Stomach (tissue), 19 donors: ENCODE measurements at places on chromosomes 5 and 9. TPM values are rescaled to one million over a fixed set of nuclear protein-coding genes. Genes with fewer than 3 reads are reported as not detected.

CARTPT gene
- not detected for polyA plus RNA-seq

C5orf63 gene
- polyA plus RNA-seq, result 5.2 TPM

AUH gene
- 27.1 TPM for polyA plus RNA-seq

DNA sequence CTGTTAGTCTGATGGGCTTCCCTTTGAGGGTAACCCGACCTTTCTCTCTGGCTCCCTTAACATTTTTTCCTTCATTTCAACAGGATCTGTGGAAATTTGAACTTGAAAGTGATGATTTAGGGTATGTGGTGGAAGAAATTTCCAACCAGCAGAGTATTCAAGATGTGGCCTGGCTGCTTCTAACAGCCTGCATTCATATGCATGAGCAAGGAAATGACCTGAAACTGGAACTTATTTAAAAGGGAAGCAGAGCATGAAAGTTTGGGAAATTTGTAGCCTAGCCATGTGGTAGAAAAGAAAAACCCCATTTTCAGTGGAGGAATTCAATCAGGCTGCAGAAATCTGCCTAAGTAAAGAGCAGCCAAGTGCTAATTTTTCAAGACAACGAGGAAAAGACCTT lies 41.7 kb downstream of the UNC13B start:
- H3K27me3 ChIP-seq, result no peaks in the 10 kb centered on the region
- no peak overlapping the region for H3K4me3 ChIP-seq
- H3K4me1 ChIP-seq, result no peaks in the 10 kb centered on the region
- peaks cover 11% of the 10 kb centered on the region for H3K36me3 ChIP-seq
- no peak for DNase-seq
- no peak overlapping the region for H3K27ac ChIP-seq

ANGPTL2 gene
- 6.1 TPM for polyA plus RNA-seq

DNA sequence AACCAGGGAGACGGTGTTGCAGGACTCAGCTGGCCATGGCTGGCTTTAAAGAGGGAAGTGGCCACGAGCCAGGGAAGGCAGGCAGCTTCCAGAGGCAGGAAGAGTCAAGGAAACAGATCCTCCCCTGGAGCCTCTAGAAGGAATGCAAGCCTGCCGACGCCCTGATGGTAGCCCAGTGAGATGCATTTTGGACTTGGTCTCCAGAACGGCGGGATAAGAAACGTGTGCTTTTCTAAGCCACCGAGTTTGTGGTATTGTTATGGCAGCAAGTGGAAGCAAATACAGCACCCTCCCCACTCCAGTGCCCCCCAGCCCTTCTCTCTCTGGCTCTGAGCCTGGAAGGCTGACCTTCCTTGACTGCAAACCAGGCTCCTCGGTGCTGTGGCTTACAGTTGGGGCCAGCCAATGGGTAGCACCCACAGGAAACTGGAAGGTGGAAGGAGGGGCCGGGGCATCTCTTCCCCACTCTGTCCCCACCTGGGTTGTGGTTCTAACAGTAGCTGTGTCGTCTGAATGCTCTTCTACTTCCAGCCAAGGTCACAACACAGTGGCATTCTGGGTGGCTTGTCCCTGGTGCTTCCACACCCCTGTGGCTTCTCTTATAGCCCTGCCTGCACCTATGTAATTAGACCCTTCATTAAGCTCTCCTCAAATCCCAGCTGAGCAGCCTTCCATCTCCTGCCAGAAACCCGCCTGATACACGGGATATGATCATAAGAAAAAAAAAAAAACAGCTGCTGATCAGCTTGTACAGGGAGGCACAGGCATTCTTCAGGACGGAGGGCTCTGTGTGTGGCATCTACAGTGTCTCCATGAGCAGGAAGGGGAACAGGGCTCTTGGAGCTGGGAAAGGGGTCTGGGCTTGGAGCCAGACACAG lies 29.9 kb upstream of the UNC5A start:
- H3K36me3 ChIP-seq, result no peaks in the 10 kb centered on the region
- no peak for DNase-seq
- H3K4me1 ChIP-seq, result no peaks in the 10 kb centered on the region
- no peak overlapping the region for H3K27ac ChIP-seq
- H3K27me3 ChIP-seq, result no peaks in the 10 kb centered on the region

DNA sequence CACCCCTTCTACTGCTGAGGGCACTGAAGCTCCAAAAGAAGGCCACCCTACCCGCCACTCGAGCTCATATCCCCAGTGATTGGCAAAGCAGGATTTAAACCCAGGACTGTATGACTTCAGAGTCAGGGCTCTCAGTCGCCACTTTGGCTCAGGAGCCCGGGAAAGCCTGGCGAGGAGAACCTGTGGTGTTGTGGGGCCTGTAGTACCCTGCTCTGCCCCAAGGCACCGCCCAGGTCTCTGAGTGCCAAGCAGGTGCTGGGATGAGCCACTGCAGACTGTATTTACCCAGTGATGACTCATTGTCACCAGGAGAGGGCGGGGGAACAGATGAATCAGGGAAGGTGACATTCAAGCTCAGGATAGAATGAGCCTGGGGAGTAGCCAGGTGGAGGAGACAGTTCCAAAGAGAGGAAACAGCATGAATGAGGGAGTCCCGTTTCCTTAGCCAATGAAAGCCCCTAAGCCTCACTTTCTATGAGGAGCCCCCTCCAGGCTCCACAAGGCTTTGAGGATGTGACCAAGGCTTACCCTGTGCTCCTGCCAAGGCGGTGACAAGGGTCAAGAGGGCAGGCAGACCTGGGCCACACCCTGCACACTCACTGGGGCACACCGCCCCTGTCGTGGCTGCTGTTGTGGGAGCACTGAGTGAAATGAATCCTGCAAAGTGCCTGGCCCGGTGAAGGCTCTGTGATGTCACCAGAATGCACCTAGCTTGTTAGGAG lies 17.8 kb upstream of the DPM2 start:
- peak overlapping the region; percentile 69 for H3K27ac ChIP-seq
- H3K4me3 ChIP-seq, result no peak overlapping the region
- H3K4me1 ChIP-seq, result peaks cover 68% of the 10 kb centered on the region
- H3K27me3 ChIP-seq, result no peaks in the 10 kb centered on the region

RMRP gene
- not detected for polyA plus RNA-seq

DNA sequence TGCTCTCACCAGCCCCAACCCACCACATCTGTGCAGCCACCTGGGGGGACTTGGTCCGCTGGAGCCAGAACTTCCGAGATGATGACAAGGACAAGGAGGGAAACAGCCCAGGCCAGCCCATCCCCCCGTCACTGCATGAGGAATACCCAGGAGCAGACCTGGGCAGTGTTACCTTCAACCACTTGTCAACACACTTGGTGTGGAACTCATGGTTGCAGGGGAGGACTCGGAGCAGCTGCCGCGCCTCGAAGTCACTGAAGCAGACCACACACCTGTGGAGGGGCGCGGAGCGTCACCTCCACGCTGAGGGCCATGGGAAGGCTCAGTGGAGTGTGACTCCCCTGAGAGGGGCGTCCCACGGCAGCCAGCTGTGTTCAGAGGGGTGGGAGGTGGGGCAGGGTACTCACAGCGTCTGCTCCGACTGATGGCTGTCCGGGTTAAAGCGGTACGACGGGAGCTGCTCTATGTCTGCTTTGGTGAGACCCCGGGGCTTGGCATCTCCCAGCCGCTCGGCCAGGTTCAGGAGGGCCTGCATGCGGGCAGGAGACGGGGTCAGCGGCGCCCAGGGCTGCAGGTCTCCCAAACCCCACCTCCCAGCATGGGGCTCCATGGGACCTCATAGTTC lies 8.0 kb downstream of the RNF44 start:
- no peaks in the 10 kb centered on the region for H3K27me3 ChIP-seq
- peaks cover 40% of the 10 kb centered on the region for H3K36me3 ChIP-seq
- peaks cover 55% of the 10 kb centered on the region for H3K4me1 ChIP-seq
- DNase-seq, result no peak

DNA sequence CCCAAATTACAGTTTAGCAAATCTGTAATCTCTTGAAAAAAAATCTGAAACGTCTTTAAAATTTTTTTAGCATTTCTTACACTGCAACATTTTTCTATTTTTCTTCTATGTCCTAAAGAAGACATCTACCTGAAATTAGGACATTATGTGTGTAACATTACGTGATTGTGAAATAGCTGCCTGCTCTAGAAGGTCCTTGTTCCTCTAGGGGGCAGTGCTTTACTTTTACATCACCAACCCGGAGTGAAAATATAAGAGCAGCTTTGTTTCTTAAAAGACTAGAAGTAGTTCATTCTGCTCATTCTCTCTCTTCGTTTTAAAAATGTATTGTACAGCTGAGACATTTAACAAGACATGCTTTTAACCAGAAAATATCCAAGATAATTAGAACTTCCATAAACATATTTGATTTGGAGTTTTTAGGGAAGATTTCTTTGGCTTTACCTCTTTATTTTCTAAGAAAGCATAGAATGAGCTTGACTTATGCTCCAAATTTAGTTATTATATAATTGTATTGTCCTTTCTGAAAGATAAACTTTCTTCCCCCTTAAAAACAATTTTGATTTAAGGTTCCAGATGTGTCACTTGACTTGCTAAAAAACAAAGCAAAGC lies 48.1 kb upstream of the RIOK2 start:
- DNase-seq, result peak; percentile 91
- H3K27ac ChIP-seq, result no peak overlapping the region
- no peaks in the 10 kb centered on the region for H3K36me3 ChIP-seq
- H3K27me3 ChIP-seq, result no peaks in the 10 kb centered on the region

DNA sequence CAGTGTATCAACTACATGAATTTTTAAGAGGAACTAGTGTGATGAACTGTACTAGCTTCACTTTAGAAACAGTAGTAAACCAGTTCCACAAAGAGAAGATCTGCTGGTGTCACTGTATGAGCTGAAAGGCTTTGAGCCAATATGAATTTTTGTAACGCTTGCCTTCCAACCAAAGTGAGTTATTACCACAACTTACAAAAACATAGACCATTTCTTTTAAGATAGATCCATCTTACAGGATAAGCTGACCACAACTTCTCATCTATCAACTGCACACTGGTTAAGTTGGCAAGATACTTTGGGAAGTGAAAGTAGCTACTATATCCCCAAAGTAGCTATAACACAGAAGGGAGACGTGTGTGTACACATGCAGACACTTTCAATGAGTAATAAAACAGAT lies 849.6 kb upstream of the DMAC1 start:
- H3K27me3 ChIP-seq, result no peaks in the 10 kb centered on the region
- no peak overlapping the region for H3K27ac ChIP-seq
- no peaks in the 10 kb centered on the region for H3K4me1 ChIP-seq
- DNase-seq, result no peak
- H3K4me3 ChIP-seq, result no peak overlapping the region
- H3K36me3 ChIP-seq, result no peaks in the 10 kb centered on the region

CENPK gene
- 7.7 TPM for polyA plus RNA-seq

GRCh38 chr5:41906151-41906550 lies 2.0 kb downstream of the RIMOC1 start:
- H3K27me3 ChIP-seq, result no peaks in the 10 kb centered on the region
- H3K27ac ChIP-seq, result no peak overlapping the region
- peaks cover 21% of the 10 kb centered on the region for H3K36me3 ChIP-seq

BHMT2 gene
- polyA plus RNA-seq, result 10.6 TPM

GRCh38 chr9:116959809-116960208 lies 272.7 kb downstream of the TRIM32 start:
- H3K36me3 ChIP-seq, result no peaks in the 10 kb centered on the region
- H3K27me3 ChIP-seq, result no peaks in the 10 kb centered on the region
- H3K4me3 ChIP-seq, result no peak overlapping the region
- H3K27ac ChIP-seq, result no peak overlapping the region

PGM5 gene
- 10.6 TPM for polyA plus RNA-seq

- no peak overlapping the region for H3K4me3 ChIP-seq
- DNase-seq, result no peak
- H3K4me1 ChIP-seq, result no peaks in the 10 kb centered on the region
- H3K27ac ChIP-seq, result no peak overlapping the region
- no peaks in the 10 kb centered on the region for H3K36me3 ChIP-seq
- no peaks in the 10 kb centered on the region for H3K27me3 ChIP-seq
Observed at GRCh38 chr5:66757834-66758371, 161.7 kb downstream of the MAST4 start.

CDC23 gene
- polyA plus RNA-seq, result 10.6 TPM

DNA sequence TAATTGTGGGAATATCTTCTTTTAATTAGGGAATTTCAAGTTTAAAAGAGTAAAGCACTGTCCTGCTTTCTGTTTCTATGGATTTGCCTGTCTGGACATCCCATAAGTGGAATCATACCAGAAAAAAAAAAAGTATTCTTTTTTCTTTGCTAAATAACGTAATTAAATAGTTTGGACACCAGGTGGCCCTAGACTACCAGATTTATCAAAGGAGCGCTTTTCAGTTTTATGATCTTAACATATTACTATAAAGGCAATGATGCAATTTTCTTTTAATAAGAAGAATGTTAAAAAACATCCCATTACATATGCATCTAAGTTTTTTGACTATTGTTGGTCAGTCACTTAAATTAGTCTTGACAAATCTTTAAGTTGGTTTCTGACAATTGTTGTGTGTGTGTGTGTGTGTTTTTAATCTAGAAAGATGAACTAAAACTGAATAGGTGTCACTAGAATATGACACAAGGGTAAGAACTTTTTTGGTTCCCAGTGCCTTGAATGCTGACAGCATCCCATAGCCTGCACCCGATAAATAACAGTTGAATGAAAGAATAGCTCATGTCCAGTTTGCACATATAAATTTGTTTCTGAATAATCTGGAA lies 49.5 kb downstream of the C5orf22 start:
- H3K27ac ChIP-seq, result no peak overlapping the region
- no peak overlapping the region for H3K4me3 ChIP-seq
- no peaks in the 10 kb centered on the region for H3K27me3 ChIP-seq
- no peaks in the 10 kb centered on the region for H3K36me3 ChIP-seq

DNA sequence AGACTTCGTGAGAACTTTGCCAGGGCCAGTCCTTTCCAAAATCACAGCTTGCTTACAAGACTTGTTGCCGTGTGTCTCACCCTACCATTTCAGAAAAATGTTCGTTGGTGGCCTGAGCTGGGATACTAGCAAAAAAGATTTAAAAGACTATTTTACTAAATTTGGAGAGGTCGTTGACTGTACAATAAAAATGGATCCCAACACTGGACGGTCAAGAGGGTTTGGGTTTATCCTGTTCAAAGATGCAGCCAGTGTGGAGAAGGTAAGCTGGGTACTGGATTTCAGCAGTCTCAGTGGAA lies 1.4 kb downstream of the HNRNPAB start:
- no peak for DNase-seq
- H3K27me3 ChIP-seq, result no peaks in the 10 kb centered on the region
- peak overlapping the region; percentile 98 for H3K4me3 ChIP-seq
- peak overlapping the region; percentile 98 for H3K27ac ChIP-seq
- peaks cover 47% of the 10 kb centered on the region for H3K4me1 ChIP-seq
- peaks cover 45% of the 10 kb centered on the region for H3K36me3 ChIP-seq

DNA sequence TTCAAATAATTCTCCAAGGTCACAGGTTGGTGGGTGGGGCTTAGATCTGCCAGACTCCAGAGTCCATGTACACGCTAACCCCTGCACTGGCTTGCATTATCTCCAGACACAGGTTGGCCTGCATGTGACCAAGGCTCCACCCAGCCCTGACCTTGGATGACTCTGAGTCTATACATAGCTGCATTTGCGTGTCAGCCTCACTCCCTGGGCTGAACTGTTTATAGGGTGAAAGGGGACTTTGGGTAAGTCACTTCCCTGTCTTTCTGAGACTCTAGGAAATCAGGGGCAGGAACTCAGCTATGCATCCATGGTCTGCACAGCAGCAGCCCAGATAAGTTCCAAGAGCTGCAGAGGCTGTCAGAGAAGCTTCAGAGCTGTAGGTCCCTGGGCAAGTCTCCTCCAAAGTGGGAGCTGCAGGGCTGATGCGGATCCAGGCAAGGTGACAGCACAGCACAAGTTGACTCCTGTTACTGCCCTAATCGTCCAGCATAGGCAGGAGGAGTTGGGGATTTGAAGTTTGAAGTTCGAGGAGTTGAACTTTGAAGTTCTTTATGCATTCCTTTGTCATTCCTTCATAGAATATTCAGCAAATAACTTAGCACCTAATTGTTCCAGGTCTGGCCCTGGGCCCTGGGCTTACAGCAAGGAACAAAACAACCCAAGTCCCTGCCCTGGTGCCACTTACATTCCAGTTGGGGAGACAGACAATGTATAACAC lies 53.4 kb downstream of the SLC22A5 start:
- peaks cover 87% of the 10 kb centered on the region for H3K4me1 ChIP-seq
- peaks cover 26% of the 10 kb centered on the region for H3K36me3 ChIP-seq
- peak; percentile 91 for DNase-seq
